Right ventricle myocardium superior (tissue), 1 donor: ENCODE measurements at places on chromosomes 2 and 18. TPM values are rescaled to one million over a fixed set of nuclear protein-coding genes. Genes with fewer than 3 reads are reported as not detected.
A peak's percentile ranks its signal among the peaks of the same experiment; 100 is the strongest.

DNA sequence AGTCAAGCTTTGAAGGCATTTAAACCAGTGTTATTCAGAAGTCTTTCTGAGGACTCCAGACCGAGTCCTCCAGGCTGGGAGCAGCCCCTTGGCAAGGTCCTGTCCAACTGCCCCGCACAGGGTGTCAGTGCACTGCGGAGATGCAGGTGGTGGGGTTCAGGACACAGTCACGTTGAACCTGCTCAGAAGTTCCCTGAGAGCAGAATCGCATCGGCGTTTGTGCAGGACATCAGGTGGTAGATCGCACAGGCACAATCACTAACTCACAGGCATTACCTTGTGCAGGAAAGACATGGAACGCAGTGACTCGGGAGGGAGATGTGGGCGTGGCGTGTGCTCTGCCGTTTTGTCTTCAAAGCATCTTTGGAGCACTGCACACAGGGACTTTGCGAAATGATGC, 10.4 kb downstream of the COPS9 start:
- DNase-seq: peak; percentile 3

Gene MROH2A
- not detected for total RNA-seq

GRCh38 chr2:187009483-187010239, 160.7 kb upstream of the ZSWIM2 start:
- no peak for DNase-seq

DNA sequence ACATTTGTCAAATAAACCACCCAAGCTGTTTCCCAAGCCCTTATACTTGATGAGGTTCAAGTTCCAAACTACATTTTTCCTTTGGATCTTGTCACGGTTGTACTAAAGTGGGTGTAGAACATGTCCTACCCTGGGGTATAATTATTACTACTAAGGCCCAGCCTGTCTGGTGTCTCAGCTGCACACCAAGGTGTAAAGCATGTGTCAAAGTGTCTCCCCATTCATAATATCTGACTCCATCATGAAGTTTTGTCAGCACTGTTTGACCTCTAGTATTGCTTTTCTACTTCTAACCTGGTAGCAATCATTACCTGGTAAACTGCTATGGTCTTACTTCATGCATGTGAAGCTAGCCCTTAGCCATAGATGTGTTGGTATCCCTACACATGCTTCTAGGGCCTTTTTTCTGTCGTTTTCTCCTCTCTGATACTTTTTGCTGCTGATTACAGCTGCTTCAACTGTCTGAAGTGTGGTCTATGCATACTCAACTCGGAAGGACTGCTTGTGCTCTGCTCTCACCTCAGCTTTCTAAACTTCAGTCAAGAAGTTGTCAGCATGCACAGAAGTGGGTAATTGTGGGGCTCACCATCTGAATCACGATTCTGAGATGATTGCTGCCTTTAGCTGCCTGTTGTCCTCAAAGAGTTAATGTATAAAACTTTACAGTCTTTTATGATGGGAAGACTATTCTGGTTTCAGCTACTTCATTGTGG, 445.7 kb upstream of the TRIB2 start:
- DNase-seq: no peak

DNA sequence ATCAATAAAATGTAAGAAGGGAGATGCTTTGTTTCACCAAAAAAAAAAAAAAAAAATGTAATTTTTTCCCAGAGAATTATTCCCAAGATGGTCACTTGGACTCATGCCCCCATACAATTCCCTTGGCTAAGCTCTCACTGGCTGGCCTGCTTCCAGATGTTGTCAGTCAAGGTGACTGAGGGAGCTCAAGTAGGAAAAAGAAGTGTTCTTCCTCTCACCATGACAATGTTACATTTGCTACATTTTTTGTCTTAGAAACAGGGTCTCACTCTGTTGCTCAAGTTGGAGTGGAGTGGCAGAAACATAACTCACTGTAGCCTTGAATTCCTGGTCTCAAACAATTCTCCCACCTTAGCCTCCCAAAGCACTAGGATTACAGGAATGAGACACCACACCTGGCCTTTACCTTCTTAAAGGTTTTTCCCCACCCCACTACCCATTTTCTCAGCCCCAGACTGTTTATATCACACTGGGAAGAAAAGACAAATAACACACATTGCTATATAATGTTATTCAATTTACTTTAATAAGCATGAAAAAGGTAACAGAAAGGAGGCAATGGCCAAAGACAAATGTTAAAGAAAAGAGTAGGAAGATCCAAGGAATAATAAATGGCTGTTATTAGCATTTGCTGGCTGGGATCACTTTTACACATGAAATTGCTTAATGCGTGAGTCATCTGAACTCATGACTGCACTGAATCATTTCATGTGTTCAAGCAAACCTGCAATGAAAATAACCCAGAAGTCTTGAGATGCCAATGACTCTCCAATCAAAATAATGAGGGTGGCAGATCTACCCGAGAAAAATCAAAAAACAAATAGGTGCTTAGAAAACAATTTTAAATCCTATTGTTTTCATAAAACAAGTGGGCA, 45.2 kb downstream of the ACVR1 start:
- DNase-seq: no peak

Gene CHMP3
- 173 TPM for total RNA-seq

Gene CHPF
- total RNA-seq: 85.9 TPM

DNA sequence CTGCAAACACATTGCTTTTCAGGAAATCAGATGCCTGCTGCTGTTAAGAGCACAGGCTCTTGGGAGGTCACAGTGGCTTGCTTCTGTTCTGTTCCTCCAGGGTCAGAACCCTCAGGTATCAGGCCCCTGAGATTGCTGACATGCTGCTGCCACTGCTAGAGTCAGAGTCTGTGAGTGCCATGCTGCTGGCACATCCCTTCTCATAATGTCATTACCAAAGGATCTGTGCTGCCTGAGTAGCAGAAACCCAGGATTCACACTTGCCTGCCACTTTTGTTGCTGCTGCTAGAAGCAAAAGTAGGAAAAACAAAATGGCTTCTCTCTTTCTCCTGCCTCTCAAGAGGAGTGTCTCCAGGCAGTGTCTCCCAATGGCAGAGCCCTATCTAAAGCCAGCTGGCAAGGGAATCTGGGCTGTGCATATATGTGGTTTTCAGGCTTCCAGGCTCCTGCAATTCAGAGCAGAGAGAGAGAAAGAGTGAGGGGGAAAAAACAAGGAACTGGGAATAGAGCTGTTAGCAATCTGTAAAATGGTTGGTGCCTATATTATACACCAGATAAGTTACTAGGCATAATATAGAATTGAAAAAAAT, 180.3 kb downstream of the MYCN start:
- DNase-seq: no peak

Gene HOXD13
- not detected for total RNA-seq

Gene SULT1C4
- 2.7 TPM for total RNA-seq

- DNase-seq: peak; percentile 46
Measured at GRCh38 chr2:28716265-28716865, 35.3 kb upstream of the PPP1CB start.

GRCh38 chr2:206408323-206409320, 34.7 kb upstream of the ADAM23 start:
- no peak for DNase-seq

GRCh38 chr2:164145093-164145987, 409.5 kb upstream of the FIGN start:
- DNase-seq: no peak

GRCh38 chr2:36389577-36389976, 34.0 kb downstream of the CRIM1 start:
- DNase-seq: no peak

DNA sequence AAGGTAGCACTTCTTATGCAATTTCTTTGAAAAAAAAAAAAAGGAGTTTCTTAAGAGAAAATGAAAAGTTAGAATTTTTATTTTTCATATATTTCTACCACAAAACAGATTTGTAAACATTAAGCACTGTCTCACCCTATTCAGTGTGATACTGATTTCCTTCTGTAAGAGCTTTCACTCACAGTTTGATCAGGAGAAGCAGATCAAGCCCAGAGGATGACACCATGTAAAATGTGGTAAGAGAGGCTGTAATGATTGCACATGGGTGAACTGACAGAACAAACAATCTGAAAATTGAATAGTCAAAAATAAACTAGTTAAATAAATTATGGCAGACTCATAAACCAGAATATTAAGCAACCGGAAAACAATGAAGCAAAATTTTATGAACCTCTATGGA, 54.5 kb downstream of the MEMO1 start:
- DNase-seq: no peak
